ENCODE measurements at places on chromosomes 5 and 9. TPM values are rescaled to one million over a fixed set of nuclear protein-coding genes. Genes with fewer than 3 reads are reported as not detected.

The GMCL2 gene
- not detected for total RNA-seq

The SOHLH1 gene
- not detected for total RNA-seq

The SHISAL2B gene
- not detected for total RNA-seq

The GTF3C4 gene
- total RNA-seq, result 23.4 TPM

The CCDC152 gene
- total RNA-seq, result 19.9 TPM
